ENCODE measurements at places on chromosomes 3 and 15.

DNA sequence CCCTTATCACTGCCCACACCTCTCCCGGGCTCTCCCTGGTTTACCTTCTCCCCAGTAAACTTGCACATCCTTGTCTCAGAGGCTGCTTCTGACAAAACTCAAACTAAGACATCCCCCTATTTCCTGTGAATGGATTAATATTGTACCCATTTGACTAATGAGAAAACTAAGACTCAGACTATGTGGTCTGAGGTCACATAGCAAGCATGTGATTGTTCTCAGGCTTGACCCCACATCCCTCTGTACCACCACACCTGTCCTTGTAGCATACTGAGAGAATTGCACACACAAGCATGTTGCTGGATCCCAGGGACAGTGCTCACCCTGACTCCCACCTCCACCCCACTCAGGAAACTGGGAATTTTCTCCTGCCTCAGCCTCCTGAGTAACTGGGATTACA lies 90.7 kb upstream of the HES1 start:
- DNase-seq = no peak

GRCh38 chr3:192851821-192852372 lies 65.8 kb downstream of the MB21D2 start:
- no peak for DNase-seq

- no peak for DNase-seq
Observed at GRCh38 chr15:67130673-67131601, 65.5 kb downstream of the SMAD3 start.

GRCh38 chr3:49794926-49795905 lies 4.5 kb downstream of the CDHR4 start:
- no peak for DNase-seq

DNA sequence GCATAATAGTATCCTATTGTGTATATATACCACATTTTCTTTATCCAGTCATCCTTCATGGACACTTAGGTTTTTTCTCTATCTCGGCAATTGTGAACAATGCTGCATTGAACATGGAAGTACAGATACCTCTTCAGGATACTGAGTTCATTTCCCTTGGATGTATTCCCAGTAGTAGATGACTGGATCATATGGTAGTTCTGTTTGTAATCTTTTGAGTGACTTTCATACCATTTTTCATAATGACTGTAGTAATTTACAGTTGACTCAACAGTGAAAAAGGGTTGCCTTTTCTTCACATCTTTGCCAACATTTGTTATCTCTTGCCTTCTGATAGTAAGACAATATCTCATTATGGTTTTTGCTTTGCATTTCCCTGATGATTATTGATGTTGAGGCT lies 21.8 kb downstream of the MYH15 start:
- DNase-seq = no peak

DNA sequence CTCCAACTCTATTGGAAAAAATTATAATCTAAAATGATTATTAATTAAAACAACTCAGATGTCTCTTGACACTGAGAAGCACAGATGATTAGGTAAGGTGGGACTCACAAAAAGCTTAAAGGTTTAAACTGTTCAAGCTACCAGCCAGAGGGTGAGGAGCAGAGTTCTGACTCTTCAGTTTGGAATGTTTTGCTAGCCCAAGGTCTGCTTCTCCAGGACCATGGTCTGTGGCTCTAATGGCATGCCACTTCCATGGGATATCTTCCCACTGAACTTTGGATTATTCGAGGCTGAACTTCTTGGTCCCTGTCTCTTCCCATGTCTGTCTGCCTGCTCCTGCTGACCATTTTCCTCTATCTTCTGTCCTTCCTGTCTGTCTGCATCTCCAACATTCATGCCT lies 49.2 kb downstream of the CACNA2D3 start:
- no peak for DNase-seq

DNA sequence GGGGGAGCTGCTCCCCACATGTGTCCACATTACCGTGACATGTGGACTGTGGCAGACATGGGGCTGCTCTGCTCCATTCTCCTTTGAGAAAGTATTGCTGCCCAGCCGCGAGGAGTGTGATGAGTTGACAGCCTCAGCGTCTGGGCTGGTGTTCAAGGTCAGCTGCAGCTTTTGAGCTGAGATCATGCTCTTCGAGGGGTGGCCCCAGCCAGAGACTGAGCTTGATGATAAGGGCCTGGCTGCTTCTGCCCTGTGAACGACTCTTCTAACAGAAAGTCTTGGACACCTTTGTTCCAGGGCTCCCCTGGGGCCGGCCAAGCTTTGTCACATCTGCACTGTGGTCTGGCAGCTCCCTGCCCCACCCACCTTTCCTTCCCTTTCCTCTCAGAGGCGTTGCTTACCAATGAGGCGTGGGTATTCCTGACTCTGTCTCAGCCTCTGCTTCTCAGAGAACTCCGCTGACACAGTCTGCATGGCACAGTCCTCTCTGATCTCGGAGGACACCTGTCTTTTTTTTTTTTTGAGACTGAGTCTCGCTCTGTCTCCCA lies 86.6 kb downstream of the CHRD start:
- no peak for DNase-seq

DNA sequence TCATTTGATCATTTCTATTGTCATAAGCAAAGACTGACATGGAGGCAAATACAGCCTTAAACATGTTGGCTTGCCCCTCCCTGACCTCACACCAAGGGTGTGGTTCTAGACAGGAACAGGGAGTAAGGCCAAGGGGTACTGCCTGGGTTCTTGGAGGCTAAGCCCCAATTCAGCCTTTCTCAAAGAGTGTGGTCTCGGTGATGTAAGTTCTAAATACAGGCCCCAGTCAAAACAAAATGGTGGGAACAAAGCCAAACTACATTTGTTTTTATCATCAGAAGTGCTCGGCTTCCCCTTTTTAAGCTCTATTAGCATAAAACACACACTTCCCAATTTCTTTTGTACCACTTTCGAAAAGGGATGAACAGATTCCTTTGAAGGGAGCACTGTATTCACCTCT lies 129.5 kb downstream of the ATP8B4 start:
- no peak for DNase-seq

GRCh38 chr15:25670025-25670554 lies 193.0 kb downstream of the ATP10A start:
- DNase-seq = no peak

DNA sequence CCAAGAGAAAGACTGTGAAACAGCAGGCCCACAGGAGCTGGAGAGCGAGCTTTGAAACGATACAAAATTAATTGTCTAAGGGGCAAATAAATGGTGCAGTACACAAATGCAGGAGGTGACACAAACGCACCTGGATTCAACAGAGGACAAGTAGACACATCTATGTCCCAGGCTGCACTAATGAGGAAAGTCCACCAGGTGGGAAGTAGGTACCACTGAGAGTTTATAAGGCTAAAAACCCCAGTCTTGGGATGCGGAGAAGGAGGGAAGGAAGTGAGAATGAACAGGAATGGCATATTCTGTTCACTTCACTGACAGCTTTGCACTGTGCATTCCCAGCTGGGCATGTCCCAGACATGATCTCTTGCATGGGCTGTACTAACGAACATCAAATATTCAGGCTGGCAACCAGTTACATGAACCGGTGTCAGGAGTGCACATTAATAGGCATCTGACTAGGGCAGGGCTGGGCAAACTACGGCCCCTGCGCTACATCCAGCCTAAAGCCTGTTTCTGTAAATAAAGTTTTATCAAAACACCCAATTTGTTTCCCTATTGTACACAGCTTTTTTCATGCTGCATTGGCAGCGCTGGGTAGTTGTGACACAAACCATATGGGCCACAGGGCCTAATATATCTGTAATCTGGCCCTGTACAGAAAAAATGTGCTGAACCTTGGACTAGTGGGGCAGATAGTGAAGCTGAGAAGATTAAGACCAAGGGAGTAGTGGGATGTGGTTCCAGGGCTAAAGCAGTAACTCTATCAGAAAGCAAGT lies 107.0 kb downstream of the IGF2BP2 start:
- no peak for DNase-seq

DNA sequence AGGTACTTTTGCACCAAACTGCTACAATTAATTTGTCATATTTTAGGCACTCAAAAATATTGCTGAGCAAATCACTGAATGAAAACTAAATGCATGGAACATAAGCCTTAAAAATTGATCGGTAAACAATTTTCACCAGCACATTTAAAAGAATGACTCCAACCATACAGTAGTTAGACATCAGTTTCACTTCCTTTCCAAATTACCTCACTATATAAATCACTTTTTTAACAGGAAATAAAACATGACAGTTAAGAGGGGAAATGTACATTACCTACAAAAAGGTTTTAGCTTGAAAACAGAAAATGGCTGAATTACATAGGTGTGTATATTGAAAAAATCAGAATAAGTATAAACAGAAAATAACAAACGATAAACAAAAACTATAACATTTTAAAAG lies 108.4 kb downstream of the SERPINI1 start:
- DNase-seq = no peak

GRCh38 chr15:67107014-67107812 lies 41.8 kb downstream of the SMAD3 start:
- peak; percentile 38 for DNase-seq

GRCh38 chr15:71666763-71667620 lies 143.4 kb upstream of the NR2E3 start:
- no peak for DNase-seq

All from NCI-H2171 treated with DMSO at 0.1 percent for 48 hours (cell line).